ENCODE measurements at places on chromosomes 7 and 10.

- DNase-seq: no peak
Observed at GRCh38 chr7:154698726-154699291, 304.1 kb downstream of the PAXIP1 start.

- DNase-seq: no peak
Observed at GRCh38 chr10:22110761-22111160, 107.1 kb downstream of the EBLN1 start.

- no peak for DNase-seq
Observed at GRCh38 chr10:60914690-60915141, 29.3 kb downstream of the RHOBTB1 start.

- DNase-seq: no peak
Observed at GRCh38 chr7:137360087-137360679, 16.6 kb upstream of the PTN start.

- DNase-seq: no peak
Observed at GRCh38 chr10:28580825-28581224, 47.9 kb downstream of the WAC start.

- no peak for DNase-seq
Observed at GRCh38 chr10:47173929-47174442, 126.0 kb upstream of the GDF10 start.

- DNase-seq: no peak
Observed at GRCh38 chr7:91533996-91534395, 269.8 kb downstream of the FZD1 start.

DNA sequence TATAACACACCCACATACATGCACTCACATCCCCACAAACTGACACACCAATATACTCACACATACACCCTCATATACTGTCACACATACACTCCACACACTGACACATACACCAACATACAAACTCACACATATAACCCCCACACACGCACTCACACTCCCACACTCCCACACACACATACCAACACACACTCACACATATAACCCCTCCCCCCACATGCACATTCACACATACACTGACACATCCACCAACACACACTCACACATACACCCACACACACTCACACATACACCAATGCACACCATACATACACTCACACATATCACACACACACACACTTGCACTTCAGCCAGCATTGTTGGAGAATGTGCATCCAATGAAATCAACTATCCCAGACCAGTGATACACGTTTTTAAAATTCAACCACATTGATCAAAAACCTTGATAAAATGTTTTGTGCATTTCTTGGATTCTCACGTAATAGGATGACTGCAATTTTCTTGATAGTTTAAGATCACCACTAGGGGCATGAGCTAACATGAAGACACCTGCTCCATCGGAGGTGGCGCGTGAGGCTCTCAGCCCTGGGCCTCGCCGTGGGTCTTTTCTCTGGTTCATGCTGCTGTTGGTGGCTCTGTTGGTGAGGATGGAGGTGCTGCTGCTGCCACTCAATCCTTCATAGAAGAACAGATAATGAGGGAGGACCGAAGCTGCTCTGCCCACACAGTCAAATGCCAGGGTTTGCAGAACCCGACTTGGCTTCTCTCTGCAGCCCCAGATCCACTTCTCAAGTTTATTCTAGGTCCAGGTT, 32.1 kb upstream of the CHST15 start:
- no peak for DNase-seq

GRCh38 chr7:140479739-140480084, 407 bp upstream of the MKRN1 start:
- no peak for DNase-seq

- no peak for DNase-seq
Observed at GRCh38 chr10:12603766-12604470, 254.6 kb downstream of the CAMK1D start.

DNA sequence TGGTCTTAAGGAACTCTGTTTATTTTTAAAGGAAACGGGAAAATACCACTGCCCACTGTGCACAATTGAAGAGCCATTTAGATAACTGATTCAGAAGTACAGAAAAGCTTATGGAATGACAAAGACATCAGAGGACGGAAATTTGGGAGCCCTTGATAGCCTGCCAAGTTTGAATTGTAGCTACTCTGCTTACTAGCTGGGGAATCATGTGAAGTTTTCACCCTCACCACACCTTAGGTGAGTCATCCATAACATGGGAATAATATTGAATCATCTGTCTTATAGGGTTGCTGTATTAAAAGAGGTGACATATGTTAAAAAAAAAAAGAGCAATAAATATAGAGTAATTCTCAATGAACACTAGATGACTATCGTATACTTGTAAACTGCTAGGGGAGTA, 1104.2 kb downstream of the GATA3 start:
- no peak for DNase-seq

- no peak for DNase-seq
Observed at GRCh38 chr10:127090138-127090537, 106.3 kb downstream of the INSYN2A start.

- no peak for DNase-seq
Observed at GRCh38 chr10:26612151-26612915, 85.2 kb upstream of the PDSS1 start.

DNA sequence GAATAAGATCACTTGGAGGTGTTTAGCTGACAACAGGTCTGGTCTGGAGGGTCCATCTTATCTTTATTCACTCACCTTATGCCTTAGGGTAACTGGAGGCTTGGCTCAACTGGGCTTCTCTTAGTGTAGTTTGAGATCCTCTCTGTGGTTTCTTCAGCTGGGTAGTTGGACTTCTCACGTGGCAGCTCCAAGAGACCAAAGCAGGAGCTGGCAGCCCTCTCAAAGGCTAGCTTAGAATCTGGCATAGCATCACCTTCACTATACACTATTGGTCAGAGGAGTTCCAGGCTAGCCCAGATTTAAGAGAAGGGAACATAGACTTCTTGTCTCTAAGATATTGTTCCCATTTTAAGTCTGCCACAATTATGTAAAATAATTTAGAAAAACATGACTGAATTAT, 16.4 kb downstream of the ADK start:
- DNase-seq: no peak

- DNase-seq: no peak
Observed at GRCh38 chr7:8142477-8142876, 119.5 kb downstream of the ICA1 start.

- no peak for DNase-seq
Observed at GRCh38 chr7:111053035-111053434, 37.9 kb upstream of the LRRN3 start.

GRCh38 chr7:139106959-139107358, 2.6 kb downstream of the ZC3HAV1 start:
- no peak for DNase-seq

All from NCI-H524 (cell line).